ENCODE measurements at places on chromosomes 3 and 15.

DNA sequence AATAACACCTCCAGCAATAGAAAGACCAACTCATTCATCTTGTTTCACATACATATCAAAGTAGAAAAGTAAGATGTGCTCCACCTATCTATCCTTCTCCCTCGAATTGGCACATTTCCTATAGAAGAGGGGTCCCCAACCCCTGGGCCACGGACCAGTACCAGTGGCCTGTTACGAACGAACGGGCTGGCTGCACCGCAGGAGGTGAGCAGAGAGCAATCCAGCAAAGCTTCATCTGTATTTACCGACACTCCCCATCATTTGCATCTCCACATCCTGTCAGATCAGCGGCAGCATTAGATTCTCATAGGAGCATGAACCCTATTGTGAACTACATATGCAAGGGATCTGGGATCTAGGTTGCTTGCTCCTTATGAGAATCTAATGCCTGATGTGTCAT is 95.0 kb upstream of the CGNL1 start:
- DNase-seq = no peak

GRCh38 chr3:177109688-177110330 is 87.5 kb downstream of the TBL1XR1 start:
- DNase-seq = no peak

GRCh38 chr3:188440340-188440972 is 286.5 kb downstream of the LPP start:
- DNase-seq = no peak

DNA sequence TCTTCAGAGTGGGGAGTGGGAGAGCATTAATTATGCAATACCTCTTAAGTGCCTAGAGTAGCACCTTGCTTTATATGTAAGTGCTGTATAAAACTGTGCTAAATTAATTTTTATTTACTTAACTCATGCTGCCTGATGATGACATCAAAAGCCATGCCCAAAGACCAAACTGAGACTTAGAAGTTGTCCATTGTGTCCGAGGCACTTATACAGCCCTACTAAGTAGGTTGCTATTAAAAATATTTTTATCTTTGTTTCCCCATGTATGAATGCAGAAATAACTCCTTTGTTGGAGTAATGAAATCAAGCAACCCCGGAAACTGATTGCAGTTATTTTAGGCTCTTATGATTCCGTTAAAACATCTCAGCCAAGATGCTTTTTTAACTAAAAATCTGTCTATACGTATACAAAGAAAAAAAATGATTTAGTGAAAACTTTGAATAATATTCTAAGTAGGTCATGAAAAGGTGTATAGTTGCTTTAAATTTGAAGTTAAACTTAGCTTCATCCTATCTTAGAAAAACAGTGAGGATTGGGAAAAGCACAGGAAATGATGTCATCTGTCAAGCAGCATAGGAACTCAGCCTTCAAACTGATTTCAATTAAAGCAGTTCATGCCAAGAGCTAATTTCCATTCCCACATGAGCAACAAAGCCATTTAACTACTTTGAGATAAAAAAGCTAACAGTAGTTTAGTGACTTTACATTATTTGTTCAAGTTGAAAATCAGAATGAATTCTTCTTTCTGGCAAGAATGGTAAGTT is 43.0 kb downstream of the FBN1 start:
- DNase-seq = no peak

DNA sequence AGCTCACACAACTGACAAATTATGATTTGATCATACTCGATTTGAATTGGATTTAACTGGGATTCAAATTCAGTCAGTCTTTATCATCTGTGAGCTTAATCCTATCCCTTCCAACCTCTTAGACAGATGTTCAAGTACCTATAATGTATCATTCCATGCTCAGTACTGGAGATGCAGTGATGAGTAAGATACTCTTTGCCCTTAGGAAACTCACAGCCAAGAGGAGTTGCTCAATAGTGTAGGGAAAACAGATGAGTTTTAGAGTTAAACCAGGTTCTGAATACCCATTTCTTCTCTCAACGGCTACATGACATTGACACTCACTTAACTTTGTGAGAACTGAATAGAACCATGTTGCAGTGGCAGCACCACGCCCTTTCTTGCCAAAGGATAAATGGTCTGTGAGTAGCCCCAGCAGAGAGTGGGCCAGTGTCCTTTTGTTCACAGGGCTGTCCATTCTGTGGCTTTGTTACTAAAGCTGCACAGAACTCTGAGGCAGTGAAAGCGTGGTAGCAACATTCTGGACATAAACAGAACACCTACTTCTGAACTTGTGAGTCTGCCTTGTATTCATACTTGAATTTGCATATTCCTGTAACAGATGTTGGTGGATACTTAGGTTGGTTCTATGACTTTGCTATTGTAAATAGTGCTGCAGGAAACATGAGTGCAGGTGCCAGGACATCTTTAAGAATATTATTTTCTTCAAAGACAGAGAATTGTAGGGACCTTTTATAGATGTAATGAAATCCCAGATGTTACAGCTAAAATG is 91.6 kb downstream of the RASA2 start:
- DNase-seq = no peak

DNA sequence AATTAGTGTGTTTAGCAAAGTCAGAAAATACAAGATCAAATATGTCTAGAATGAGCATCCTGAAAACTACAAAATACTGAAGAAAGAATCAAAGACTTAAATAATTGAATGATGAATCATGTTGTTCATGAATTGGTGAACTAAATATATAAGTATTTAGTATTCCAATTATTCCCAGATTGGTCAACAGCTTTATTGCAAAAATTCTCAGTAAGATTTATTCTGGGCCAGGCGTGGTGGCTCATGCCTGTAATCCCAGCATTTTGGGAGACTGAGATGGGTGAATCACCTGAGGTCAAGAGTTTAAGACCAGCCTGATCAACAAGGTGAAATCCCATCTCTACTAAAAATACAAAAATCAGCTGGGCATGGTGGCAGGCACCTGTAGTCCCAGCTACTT is 250.0 kb upstream of the NECTIN3 start:
- DNase-seq = no peak

DNA sequence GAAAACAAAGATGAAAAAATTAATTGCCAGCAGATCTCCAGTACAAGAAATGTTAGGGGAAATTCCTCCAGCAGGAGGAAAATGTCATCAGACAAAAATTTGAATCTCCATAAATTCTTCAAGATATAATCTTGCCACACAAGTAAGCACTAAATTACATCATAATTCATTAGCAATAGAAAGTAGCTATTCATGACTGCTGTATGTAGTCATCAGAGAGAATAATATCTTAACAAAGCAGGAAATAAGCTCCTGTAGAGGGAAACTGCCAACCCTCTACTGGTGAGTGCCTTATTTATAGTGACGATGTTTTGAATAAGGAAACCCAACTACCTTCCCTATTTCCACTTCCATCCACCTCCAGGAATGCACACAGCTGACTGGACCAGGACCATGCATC is 15.8 kb upstream of the SLC27A2 start:
- no peak for DNase-seq

DNA sequence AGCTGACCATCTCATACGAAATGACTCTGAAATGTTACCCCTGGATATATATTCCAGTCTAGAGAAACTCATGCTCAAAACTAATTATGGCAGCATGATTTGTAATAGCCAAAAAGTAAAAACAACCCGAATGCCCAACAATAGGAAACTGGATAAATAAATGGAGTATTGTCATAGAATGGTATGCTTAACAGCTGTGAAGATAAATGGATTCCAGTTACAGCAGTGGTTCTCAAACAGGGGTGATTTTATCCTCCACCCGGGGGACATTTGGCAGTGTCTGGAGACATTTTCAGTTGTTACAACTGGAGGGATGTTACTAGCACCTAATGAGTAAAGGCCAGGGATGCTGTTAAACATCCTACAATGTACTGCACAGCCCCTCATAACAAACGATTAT is 52.3 kb upstream of the PIAS1 start:
- DNase-seq = no peak

DNA sequence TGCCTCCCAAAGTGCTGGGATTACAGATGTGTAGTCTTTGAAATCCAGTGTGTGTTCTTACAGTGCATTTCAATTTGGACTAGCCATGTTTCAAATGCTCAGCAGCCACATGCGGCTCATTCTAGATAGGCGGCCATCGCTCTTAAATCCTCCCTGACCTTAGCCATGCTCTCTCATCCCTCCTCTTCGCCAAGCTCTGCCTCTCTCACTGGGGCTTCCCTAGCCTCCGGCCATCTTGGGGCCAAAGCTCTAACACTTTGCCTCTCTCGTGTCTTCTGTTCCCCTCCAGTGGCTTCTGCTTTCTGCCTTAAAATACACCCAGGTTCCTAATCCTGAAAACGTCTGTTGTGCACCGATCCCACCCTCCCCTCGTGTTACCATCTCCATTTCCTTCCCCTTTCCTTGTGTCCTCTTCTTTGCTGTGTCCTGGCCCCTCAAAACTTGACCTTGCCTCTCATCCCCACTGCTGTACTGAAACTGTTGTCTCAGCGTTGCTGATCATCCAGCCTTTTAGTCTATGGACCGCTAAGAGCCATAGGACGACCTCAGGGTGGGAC is 1.4 kb upstream of the GHRL start:
- no peak for DNase-seq

- DNase-seq = no peak
Measured at GRCh38 chr3:63980830-63981498, 42.3 kb downstream of the PSMD6 start.

All from cortex of kidney (tissue), 1 donor.